Transverse colon (tissue), 4 donors: ENCODE measurements at places on chromosomes 16 and 17.

DNA sequence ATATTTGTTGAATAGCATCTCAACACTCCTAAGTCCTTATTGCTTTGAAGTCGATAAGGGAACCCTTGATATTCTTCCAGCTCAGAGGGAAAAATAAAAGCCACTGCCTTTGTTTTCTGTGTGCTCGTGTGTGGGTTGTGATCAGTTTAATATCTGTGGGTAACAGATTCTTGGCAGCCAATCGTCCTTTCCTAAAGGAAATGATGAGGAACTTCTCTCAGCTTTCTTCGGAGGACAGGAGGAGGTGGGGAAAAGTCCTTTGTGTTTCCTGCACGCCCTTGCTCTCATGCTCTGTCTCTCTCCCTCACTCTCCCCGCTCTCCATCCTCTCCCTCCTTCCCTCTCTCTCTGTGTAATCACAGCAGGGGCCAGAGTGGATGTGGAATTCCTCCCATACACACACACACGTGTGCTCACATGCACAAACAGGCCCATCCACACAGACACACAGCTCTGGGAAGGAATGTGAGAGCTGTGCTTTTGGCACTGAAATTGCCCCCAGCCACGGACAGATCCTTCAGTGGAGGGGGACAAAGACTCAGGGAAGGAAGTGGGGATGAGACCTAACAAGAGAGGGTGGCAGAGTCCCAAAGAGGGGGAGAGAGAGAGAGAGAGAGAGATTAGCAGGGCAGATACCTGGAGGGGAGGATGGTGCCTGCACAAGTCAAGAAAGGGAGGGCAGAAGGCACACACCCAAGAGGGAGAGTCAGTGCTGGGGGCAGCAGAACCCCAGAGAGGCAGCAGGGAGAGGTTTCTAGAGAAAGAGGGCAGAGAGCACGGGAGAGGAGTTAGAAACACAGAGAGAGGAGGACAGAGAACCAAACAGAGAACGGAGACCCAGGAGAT is 83.5 kb upstream of the PLCG2 start:
- no peak for DNase-seq

DNA sequence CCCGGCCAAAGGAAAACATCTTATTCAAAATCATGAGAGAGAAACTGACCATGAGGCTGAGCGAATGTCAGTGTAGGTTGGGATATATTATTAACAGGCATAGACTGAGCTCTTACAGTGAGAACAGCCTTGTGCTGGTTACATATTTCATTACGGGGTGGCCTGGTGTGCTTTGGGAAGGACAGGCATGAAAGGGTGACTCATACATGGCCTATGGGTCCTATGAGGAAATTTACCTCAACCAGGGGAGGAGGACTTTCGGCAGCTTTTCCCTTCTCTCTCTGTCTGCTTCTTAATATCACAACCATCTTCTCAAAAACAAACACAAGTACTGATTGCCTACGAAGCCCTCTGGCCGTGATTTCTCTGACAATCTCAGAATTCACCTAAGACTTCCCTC is 579.1 kb downstream of the CDH13 start:
- no peak for DNase-seq

DNA sequence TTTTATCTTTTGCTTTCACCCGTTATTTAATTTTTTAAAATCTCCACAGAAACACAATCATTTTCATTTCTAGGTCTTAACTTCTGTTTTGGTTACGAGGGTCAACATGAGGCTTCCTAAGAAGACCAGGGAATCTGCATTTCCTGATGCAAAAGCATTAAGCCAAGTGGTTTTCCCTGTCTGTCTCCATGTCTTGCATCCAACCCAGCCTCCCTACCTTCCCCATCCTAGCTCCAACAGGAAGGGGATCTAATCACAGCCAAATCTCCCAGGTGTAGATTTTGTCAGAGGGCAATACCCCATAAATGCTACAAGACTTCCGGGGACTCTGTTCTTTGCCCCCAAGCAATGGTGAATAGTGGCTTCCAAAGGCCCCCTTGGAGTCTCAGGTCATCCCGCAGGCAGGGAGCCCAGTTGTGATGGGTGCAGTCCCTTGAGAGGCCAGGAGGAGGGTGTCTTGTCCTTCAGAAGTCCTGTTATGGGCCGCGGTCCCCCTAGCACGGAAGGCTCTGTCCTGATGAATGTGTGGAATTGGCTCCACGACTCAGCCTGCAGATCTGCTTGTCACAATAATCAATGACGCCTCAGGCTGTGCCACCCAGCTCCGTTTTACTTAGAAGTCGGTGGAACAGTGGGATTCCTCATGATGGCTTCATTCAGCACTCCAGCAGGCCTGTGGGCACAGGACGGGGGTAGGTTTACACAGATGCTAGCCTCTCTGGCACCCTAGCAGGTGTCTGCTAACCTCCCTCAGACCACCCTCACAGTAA is 141.1 kb downstream of the RGS9 start:
- DNase-seq = peak; percentile 72

- no peak for DNase-seq
These were observed 202.3 kb upstream of the RPL38 start for GRCh38 chr17:74001145-74001544.

DNA sequence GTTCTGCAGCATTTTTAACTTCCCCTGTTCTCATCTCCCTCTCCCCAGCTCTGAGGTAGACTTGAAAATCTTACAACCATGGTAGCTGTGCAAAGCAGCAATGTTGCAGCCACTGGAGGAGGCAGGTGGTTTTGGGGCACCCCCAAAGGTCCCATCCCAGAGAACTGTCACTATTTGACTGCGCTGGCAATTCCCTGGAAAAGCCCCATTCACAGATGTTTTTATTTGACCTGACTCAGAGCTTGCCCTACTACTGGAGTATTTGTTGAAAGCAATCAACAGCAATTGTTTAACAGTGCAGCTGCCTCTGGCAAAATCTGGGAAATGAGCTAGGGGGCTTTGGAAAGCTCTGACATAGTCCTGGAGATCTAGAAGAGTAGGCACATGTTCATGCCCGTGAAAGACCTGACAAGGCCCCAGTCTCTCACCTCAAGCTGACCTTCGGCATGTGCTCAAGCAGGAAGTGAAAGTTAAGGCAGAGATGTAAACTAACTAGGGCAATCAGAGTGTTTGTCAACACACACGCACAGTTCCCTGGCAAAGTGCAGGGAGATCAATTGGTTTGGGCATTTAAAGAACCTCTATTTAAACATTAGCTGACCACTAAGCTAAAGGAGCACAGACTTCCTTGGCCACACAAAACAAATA is 19.7 kb upstream of the PIK3R5 start:
- no peak for DNase-seq
